Tongue (tissue), 3 donors: ENCODE measurements at places on chromosomes 3 and 15.

DNA sequence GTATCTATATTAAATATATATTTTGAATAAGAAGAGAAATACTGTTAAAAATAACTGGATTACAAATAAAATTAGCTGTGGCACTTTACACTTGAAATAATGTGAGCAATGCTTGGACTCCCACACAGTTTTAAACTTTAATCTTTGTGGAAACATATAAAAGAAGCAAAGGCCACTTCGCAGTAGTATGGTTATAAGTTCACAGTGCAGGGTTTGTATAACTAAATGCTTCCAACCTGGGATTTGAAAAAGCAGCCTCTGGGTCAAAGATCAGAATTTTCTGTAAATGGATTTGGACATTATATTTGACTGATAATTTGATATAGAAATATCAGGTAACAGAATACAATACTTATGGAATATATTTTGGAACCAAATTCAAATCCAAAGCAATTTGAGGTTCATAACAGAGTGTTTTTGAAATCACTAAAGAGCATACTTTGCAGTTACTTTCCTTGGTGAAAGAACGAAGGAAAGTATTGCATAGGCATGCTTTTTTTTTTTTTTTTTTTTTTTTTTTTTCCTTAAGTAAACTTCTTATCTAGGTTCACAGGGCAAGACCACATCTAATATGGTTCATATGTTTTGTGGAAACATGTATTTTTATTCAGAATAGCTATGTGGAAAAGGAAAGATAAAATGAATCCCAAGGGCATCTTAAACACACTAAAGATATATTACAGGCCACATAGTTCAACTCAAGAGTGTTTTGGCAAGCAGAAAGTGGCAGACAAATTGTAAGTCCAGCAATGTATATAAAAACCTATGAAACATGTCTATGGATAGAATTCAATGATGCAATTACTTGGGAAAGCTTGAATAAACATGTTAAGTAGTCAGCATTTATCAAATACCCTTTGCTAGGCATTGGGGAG is 47.1 kb upstream of the SGO1 start:
- DNase-seq = no peak

GRCh38 chr3:126487151-126487771 is 11.6 kb upstream of the ZXDC start:
- DNase-seq = peak; percentile 46

- no peak for DNase-seq
These were observed 15.4 kb downstream of the CCDC54 start for GRCh38 chr3:107392549-107393165.

DNA sequence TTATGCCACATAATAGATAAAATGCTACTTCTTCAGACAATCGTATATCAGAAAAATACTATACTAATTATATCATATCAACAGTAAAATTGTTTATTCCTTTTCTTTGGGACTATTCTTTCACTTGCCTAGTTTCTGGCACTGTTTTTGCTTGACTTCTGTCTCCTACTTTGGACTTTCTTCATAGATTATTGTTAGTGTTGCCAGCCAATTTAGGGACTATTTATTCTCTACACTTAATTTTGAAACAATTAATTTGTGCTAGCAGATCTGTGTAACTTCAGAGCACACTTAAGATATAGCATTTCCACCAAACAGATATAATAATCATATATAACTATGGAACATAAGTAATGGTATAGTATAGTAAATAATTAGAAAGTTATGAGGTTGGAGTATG is 305.6 kb downstream of the CADM2 start:
- DNase-seq = no peak

- DNase-seq = no peak
These were observed 82.3 kb upstream of the RNF7 start for GRCh38 chr3:141655801-141656200.

GRCh38 chr3:55654123-55654760 is 167.1 kb upstream of the WNT5A start:
- no peak for DNase-seq

- DNase-seq = no peak
These were observed 165.5 kb upstream of the CBLB start for GRCh38 chr3:106034313-106034712.

- no peak for DNase-seq
These were observed 48.2 kb downstream of the ANXA2 start for GRCh38 chr15:60349589-60349988.
